ENCODE measurements at places on chromosomes 11 and 22.

GRCh38 chr11:93840180-93840579 is 10.2 kb downstream of the VSTM5 start:
- no peak for DNase-seq

DNA sequence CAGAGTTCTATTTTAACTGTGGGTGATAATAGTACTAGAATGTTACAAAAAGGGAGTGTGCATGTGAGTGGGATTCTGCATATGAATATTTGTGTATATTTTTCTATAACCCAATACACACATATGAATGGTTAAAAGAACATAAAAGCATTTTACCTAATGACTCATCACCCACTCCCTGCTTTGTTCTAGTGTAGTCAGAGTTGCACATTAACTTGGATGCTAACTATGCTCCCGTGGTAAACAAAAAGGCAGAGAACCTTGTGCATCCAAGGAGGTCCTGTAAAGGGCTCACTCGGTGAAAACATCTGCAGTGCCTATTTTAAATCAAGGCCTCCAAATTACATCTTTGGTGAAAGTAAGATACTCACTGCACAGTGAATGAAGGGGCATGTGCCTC is 1289.4 kb downstream of the LRRC4C start:
- DNase-seq, result no peak

- DNase-seq, result no peak
Measured at GRCh38 chr11:95442531-95443050, 211.6 kb upstream of the SESN3 start.

DNA sequence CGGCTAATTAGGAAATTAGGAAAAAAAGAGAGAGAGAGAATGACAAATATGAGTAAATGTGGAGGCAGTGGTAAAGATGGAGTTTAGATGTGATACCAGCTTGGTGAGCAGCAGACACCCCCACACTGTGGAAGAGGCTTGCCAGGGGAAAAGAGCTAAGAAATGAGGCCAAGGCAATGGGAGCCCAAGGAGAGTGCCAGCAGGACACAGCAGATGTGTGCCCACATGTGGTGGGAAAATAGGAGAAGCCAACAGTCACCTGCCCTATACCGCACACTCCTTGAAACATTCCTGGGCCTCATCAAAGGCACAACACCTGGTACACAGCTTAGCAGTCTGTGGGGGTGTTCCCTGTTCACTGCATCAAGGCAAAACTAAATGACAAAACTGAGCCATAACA is 104.9 kb downstream of the FAM76B start:
- no peak for DNase-seq

DNA sequence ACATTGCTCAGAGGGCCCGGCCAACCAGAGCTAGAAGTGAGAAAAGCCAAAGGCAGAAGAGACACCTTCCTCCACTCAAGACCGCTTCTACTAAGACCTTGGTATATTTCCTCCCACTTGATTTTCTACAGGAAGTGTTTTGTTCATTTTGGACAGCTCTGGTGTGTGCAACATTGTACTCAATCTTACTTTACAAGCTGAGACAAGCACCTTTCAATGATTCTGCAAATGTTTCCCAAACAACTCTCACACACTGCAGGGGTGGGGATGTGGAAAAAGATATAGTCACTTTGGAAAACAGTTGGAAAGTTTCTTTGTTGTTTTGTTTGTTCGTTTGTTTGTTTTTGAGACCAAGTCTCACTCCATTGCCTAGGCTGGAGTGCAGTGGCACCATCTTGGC is 15.7 kb downstream of the MYO18B start:
- DNase-seq, result no peak

- no peak for DNase-seq
Measured at GRCh38 chr11:128716661-128717210, 22.9 kb downstream of the FLI1 start.

DNA sequence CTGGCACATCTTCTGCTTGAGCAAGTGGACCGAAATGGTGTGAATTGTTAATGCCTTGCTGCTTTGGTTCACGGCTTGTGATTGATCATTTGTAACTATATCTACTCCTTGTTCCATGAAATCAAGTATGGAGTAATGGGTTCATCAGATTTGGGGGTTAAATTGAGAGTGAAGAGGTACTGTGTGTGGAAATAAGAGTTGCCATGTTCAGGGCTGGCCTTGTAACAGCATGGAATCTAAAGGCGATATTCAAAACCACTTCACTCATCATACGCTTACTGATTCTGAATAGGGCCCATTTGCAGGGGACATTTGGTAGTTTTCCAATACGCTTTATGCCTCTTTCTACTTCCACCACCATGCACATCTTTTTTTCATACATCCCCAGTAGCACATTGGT is 122.2 kb downstream of the DCDC1 start:
- no peak for DNase-seq

- no peak for DNase-seq
Measured at GRCh38 chr11:19445771-19446170, 205.0 kb upstream of the E2F8 start.

DNA sequence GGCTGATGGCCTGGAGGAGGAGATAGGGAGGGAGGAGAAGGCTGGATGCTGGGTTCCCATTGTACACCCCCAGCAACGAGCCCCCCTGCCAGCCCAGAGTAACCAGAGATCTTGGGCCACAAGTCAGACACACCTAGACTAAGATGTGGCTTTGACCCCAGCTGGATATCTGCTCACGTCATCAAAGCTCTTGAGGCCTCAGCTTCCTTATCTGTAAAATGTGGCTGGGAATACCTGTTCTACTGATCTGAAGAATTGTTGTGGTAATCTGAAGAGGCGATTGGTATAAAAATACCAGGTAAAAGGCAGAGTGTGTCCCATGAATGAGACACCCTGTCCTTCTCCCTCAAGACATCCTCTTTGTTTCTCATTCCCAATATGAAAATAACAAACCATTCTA is 280.0 kb downstream of the ST3GAL4 start:
- DNase-seq, result no peak

GRCh38 chr11:115817844-115818468 is 313.7 kb upstream of the CADM1 start:
- DNase-seq, result no peak

DNA sequence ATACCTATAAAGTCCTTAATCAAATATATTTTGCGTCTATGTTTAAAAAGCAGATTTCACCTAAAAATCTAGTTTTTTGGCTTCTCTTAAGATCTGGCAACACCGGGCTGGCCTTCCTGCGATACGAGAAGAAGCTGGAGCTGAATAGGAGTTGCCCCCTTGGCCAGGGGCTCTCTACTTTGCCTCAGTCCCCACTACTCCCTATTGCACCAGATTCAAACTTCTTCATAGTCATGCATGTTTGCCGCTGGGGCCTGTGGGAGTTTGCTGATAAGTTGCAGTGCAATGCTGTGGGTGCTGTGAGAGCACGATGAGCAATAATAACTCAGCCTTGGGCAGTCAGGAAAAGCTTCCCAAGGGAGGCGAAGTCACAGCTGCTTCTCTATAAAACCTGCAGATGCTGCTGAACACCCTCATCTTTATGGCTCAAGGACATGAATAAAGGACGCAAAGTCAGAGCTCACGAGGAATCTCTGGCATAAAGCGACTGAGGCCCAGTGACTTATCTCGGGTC is 15.2 kb upstream of the EIF3D start:
- DNase-seq, result no peak

GRCh38 chr11:120834686-120835210 is 189.2 kb upstream of the TBCEL start:
- no peak for DNase-seq
